G401 (cell line): ENCODE measurements at places on chromosomes 3 and 15. TPM values are rescaled to one million over a fixed set of nuclear protein-coding genes. Genes with fewer than 3 reads are reported as not detected.

GRCh38 chr3:44104668-44105321 lies 136.9 kb upstream of the TOPAZ1 start:
- DNase-seq = no peak

GRCh38 chr15:96737408-96737807 lies 406.9 kb downstream of the NR2F2 start:
- DNase-seq = no peak

- DNase-seq = no peak
These were observed 6.4 kb downstream of the ASTE1 start for GRCh38 chr3:131020122-131020693.

DNA sequence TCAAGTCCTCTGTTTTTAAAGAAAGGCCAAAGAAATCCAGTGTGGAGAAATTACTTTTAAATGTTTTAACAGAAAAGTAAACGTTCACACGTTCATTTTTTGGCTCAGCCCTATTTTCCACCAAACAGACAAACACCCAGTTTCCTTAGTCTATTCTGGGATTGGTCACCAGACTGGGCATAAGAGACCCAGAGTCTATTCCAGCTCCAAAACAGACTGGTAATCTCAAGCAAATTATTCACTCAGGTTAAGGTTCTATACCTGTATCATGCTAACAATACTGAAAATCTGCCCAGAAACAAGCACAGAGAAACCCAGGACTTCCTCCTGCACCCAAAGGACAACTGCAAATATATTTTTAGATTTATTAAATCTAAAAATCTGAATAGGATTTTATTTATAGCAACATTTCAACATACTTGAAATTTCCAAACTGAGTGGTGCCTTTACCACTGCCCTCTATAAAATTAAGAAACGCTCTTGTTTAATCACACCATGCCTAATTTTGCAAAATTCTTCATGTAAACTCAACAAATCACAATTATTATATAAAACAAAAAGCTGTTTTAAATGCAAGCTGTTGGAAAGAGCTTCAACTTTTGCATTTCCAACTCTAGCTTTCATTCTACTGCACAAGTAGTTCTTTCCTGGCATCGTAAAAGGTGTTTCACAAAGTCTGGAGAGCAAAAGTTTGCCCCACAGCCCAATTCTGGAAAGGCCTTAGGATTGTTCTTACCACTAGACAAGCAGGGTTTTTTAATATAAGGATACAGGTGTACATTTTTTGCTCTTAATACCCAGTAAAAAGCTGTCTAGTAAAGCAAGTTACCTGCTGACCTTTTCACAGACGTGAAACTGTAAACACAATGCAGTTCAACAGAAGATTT lies 18.7 kb downstream of the ZNF148 start:
- DNase-seq = no peak

DNA sequence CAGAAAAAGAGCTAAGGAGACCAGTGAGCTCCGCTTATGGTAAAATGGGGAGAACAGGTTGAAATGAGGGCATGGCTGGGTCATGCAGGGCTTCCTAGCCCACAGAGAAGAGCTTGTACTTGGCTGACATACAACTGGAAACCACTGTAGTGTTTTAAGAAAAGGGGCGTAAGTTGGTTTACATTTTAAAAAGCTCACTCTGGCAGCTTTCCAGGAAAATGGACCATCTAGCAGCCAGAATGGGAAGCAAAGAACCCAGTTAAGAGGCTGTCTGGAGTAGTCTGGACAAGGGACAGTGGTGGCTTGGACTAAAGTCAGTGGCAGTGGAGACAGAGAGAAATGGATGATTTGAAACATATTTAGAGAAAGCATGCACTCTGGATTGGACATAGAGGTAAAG lies 1.9 kb downstream of the MORC1 start:
- no peak for DNase-seq

GRCh38 chr3:172247525-172248274 lies 200.6 kb downstream of the GHSR start:
- no peak for DNase-seq

DNA sequence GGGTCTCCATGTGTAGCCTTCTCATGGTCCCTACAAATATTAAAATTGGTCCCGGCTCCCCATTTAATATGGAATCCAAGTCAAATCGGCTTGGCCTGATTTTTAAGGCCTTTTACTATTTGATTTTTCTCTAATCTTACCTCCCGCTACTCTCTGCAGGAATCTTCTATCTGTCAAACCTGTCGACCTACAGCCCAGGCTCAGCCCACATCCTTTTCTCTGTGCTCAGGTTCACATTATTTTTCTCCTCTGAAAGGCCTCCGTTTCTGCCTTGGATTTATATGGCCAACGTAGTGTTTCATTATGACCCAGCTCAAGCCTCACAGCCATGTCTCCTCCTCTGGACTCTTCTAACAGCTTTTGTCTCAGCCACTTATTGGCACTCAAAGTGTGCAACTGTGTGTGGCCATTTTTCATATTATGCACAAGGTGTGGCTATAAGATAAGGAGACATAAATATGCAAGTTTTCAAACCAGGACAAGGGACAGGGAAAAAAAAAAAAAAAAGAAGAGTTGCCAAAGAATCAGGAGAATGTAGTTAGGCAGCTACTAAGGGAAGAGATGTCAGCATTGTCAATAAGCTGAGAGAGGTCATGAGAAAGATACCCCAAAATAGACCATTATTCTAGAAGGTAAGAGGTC lies 2.1 kb upstream of the GLCE start:
- DNase-seq = no peak

DNA sequence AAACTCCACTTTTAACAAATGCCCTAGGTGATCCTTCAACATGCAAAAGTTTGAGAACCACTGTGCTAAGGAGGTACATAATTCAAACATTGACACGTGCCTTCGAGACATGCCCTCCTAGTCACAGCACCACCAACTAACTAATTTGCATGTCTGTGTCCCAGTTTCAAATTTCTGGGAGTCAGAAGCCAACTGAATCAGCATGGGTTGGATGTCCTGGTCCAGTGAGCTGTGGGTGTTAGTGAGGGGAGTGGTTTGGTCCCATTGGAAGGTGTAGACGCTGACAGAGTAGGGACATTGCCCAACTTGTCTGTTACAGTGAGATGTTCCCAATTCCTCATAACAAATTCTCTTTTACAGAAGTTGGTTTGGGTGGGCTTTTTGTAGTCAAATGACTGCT lies 67.3 kb upstream of the ADPGK start:
- DNase-seq = no peak

DNA sequence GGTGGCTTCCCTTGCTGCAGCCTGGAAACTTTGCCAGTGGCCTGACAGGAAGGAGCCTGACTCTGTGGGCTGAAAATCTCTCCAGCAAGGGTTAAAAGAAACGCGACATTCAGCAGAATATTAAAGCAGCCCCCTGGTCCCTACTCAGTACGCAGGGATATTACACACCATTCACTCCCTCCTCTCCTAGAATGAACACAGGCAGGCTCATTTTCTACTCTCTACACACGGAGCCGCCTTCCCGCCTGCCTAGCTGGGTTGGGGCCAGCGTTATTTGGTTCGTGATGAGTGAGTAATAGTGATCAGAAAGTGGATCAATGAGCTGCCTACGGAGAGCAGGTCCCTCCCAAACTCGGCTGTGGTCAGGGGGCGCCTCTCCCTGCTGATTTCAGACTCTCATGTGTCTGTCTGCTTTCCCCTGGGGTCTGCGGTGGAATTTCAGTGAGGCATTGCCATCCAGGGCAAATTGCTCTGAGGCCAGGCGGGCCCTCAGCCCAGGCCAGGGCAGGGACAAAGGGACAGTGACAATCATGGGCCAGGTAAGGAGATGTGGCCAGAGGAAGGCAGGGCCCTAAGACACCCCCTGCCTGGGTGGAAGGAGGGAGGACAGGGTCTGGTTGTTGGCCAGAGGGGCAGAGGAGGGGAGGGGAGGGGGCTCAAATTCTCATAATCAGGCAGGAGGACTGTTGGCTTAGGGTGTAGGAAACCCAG lies 2.8 kb downstream of the EPHB1 start:
- no peak for DNase-seq

DNA sequence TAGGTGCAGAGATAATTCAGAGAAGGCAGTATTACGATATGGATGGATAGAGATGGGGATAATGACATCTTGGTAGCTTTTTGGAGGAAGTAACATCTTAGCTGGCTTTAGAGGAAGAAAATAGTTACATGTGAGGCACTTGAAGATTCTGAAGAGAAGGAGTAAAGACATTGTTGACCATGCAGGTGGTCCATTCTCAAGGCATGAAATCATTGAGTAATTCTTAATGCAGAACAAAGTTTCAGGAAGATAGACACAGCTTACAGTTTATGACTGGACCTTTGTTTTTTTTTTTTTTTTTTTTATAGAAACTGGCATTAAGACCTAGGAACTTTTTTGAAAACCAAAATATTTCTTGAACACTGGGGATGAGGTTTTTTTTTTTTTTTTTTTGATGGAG lies 28.2 kb downstream of the MBNL1 start:
- no peak for DNase-seq

DNA sequence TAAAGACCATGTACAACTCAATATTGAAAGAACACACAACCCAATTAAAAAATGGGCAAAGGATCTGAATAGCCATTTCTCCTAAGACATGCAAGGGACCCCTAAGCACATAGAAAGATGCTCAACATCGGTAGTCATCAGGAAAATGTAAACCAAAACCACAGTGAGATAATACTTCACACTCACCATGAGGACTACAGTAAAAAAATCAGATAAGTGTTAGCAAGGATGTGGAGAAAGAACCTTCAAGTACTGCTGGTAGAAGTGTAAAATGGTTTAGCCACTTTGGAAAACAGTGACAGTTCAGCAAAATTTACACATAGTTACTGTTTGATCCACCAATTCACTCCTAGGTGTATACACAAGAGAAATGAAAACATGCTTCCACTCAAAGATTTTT lies 30.1 kb upstream of the XIRP1 start:
- no peak for DNase-seq

GRCh38 chr3:53489386-53489785 lies 5.0 kb upstream of the CACNA1D start:
- DNase-seq = no peak

DNA sequence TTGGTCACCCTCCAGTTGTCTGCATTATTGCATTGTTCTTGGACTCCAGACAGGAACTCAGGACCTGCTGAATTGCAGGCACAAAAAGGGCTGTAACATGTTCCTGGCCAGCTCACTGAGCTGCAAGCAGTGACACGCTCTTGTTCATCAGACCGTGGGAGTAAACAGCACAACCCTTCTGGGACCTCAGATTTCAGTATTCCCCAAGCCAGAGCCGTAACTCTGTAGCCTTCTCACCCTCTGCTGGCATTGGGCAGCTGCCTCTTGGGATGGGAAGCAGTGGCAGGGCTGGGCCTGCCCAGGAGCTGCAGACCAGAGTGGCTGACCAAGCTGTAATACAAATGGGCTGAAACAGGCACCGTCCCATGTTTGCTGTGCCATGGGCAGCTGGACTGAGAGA lies 607.1 kb upstream of the BCHE start:
- DNase-seq = no peak

GRCh38 chr3:141274411-141275031 lies 42.9 kb downstream of the PXYLP1 start:
- no peak for DNase-seq

GRCh38 chr3:185822221-185823000 lies 2.4 kb downstream of the IGF2BP2 start:
- peak; percentile 30 for DNase-seq

DNA sequence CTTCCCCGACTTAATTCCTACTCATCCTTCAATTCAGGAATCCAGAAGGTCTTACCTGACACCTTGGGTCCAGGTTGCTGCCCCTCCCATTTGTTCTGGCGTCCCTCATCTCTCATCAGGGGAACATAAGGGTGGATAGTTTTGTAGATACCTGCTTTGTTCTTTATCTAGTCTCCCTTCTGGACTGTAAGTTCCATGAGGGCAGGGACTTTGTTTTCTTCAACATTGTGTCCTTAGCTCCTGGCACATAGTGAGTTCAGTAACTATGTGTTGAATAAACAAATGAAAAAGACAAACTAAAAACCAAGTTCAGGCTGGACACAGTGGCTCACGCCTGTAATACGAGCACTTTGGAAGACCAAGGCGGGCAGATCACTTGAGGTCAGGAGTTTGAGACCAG lies 13.2 kb upstream of the GPD1L start:
- DNase-seq = no peak

- no peak for DNase-seq
These were observed 38.8 kb downstream of the BSN start for GRCh38 chr3:49593041-49593440.

DNA sequence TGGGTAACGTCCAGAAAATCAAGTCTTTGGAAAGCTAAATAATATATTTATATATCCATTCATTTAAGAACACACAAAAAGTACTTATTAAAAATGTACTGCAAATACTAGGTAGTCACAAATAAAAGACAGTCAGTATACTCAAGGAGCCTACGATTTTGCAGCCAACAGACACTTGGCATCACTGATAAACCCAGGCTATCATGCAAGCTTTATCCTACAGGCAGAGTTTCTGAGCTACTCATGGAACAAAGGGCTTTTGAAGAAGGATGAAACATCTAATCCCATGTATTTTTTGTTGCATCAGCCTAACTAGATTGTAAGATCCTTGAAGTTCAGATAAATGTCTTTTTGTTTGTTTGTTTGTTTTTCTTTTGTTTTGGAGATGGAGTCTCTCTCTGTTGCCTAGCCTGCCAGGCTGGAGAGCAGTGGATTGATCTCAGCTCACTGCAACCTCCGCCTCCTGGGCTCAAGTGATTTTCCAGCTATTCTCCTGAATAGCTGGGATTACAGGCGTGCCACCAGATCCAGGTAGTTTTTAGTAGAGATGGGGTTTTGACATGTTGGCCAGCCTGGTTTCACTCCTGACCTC lies 319.4 kb upstream of the MDFIC2 start:
- no peak for DNase-seq

- DNase-seq = peak; percentile 55
These were observed 2.1 kb downstream of the ATP2B2 start for GRCh38 chr3:10503217-10503796.

DNA sequence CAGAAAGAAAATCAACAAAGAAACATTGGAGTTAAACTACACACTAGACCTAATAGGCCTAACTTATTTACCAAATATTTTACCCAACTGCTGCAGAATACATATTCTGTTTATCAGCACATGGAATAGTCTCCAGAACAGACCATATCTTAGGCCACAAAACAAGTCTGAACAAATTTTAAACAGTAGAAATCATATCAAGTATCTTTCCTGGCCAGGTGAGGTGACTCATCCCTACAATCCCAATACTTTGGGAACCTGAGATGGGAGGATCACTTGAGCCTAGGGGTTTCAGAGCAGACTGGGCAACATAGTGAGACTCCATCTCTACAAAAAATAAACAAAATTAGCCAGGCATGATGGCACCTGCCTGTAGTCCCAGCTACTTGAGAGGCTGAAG lies 18.1 kb upstream of the KPNA4 start:
- DNase-seq = no peak

SRPRB gene
- 68.1 and 75.9 TPM in 2 replicates for total RNA-seq

CASR gene
- total RNA-seq = not detected in 2 replicates

HYAL1 gene
- total RNA-seq = 15.8 and 18.4 TPM in 2 replicates

KLHL40 gene
- not detected in 2 replicates for total RNA-seq

DMXL2 gene
- total RNA-seq = 21.3 and 25.0 TPM in 2 replicates

A4GNT gene
- not detected in 2 replicates for total RNA-seq

GPR62 gene
- not detected in 2 replicates for total RNA-seq

SEC62 gene
- 9.5 and 16.4 TPM in 2 replicates for total RNA-seq
